ENCODE measurements at places on chromosomes 13 and 19.

DNA sequence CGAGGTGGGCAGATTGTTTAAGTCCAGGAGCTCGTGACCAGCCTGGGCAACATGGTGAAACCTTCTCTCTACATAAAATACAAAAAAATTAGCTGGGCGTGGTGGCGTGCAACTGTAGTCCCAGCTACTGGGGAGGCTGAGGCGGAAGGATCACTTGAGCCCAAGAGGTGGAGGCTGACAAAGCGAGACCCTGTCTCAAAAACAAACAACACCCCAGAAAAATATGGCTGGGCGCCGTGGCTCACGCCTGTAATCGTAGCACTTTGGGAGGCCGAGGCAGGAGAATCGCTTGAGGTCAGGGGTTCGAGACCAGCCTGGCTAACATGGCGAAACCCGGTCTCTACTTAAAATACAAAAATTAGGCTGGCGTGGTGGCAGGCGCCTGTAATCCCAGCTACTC lies 3.4 kb upstream of the HNRNPL start:
- DNase-seq: no peak

GRCh38 chr19:56147307-56147706 lies 6.2 kb downstream of the ZNF444 start:
- DNase-seq: no peak

GRCh38 chr19:48629599-48630295 lies 7.4 kb downstream of the DBP start:
- no peak for DNase-seq

GRCh38 chr13:81686877-81687276 lies 1346.0 kb upstream of the SPRY2 start:
- DNase-seq: no peak

DNA sequence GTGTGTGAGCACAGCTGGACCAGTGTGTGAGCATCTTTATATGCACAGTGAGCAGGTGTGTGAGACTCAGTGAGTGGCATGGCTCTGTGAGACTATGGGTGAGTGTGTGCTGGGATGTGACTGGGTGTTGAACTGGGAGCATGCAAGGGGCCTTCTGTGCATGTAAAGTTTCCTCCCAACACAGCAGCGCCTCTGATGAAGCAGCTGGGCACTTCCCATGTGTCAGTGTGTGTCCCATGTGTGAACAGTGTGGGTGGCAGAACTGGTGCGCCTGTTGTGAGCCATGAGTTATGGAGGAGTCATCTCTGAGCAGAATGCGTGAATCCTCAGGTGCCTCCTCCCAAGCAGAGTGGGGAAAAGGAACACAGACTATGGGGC lies 24.1 kb downstream of the LGALS16 start:
- peak; percentile 10 for DNase-seq

- DNase-seq: no peak
Observed at GRCh38 chr19:11073568-11073967, 15.7 kb upstream of the LDLR start.

DNA sequence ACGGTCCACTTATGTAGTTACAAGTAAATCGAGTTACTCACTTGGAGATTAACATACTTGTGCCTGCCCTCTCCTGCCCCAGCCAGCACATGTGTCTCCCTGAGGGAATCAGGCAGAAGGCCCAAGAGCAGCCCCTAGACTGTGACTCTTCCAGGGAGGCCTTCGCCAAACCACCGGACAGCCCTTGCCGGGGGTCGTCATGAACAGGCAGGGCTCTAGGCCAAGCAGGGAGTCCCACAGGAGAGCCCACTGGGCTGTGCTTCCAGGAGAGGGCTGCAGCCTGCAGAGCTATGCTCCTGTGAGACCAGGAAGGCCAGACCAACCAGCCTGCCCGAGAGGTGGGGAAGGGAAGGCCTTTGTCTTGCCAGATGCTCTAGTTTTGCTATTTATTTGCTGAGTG lies 283.3 kb downstream of the FOXO1 start:
- DNase-seq: no peak

DNA sequence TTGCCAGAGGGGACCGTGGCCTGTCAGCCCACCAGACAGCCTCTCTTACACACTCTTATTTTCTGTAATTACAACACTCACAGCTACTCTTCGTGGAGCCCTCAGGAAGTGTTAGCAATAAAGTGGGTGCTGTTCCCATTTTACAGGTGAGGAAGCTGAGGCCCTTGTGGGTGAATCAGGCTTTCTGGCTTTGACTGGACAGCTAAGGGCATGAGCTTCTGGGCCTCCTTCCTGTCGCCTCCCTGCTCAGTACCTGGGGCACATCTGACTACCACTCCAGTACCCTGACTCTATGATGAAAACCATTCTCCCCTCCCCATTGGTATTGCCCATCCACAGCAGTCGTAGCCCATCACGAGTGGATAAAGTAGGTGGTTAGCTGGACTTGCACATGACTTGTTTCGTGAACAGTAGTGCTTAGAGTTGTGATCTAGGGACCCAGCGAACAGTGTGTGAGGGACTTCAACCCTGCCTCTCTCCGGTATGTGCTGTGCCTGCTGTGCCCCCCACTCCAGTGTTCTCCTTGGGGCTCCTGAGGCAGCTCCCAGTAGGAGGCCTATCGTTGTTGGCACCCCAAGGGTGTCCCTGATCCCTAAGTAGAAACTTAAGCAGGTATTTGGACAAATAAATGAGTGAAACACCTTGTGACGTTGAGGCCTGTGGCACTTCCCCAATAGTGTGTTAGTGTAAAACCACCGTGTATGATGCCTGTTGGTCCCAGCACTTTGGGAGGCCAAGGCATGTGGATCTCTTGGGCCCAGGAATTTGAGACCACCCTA lies 38.6 kb downstream of the GATAD2A start:
- DNase-seq: no peak

DNA sequence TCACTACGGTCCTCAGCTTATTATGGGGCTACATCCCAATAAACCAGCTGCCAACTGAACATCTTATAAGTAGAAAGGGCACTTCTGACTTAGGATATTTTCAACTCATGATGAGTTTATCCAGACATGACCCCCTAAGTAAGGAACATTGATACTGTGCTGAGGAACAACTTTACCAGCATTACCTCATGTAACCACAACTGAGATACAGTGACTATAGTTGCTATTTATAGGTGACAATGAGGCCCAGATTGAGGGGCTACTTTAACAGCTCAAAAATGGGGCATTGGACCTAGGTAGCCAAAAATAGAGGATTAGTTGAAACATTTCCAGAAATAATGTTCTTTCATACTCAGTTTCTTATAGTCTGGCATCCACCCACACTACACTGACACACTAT lies 26.8 kb downstream of the SKA3 start:
- no peak for DNase-seq

GRCh38 chr13:47036294-47037008 lies 139.6 kb upstream of the HTR2A start:
- no peak for DNase-seq

DNA sequence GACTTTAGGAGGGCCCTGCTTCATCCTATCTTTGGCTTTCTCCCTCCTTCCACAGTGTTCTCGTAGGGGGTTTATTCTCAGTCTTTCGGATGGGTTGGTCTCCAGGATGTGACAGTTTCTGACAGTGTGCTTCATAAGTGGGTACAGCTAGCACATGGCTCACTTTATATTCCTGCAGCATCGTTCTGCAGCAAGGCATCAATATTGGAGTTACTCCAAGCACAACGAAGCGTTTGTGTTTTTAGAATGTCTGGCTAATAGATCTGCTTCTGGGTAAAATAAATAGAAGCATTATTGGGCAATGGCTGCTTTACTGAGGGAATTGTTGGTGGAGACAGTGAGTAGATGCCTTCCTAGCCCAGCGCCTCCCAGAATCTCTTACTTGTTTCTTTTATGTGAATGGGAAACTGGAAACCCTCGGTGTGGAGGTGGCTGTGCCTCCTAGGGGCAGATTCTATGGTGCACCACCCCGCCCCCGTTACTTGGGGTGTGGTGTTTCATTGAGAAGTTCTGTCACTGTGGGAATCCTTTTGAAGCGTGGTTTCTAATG lies 2.0 kb downstream of the FARP1 start:
- no peak for DNase-seq

DNA sequence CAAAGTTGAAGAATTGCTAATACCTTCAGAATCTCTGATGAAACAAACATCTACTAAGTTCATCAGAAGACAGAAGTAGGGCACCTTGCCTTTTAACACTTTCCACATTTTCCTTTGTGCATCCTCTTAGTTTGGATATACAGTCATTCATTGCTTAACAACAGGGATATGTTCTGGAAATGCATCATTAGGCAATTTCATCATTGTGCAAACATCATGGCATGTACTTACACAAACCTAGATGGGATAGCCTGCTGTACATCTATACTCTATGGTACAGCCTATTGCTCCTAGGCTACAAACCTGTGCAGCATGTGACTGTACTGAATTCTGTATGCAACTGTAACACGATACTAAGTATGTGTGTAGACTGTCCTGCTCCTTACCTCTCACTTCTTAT lies 169.8 kb downstream of the SUCLA2 start:
- no peak for DNase-seq

DNA sequence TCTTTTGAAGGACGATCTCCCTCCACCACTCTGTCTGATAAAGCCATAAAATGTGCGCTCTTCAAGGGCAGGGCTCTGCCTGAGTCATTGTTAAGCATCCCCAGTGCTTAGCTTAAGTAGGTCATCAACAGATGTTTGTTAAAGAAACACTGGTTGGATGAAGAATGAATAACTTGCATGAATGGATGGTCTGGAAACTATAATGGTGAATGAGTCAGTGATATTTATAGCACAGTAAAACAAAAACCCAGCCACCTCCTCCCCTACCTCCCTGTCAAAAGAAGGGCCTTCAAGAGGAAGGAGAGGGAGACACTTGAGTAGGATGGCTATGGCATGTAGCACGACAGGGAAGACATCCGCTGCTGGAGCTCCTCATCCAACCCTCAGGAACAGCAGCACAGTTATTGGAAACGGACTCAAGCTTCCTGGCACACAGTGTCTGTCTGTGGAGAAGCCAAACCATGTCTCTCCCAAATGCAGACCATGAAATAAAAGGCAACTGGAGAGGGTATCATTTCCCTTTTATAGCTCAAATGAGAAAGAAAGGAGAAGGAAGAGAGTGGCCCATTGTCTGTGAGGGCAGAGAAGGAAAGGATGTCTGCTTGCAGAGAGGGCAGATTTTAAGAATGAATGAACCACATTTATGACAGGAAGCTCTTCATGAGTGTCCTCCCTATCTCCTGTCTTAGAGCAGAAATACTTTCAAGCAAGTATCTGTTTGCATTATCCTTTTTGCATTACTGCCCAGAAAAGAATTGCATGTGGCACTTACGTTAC lies 183.5 kb upstream of the UBL3 start:
- DNase-seq: no peak

DNA sequence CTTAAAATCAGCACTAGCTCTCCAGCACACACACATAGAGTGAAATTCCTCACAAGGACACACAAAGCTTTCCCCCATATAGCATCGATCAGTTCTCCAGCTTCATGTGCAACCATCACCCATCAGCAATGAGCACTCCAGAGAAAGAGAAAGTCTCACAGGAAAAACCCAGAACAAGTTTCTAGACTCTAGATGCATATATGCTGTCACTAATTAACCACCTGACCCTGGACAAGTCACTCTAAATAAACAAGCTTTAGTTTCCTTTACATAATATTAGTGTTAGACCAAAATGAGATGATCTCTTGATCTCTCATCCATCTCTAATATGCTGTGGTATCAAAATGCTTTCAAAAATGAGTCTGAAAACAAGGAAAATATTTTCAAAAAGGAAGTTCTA lies 81.2 kb downstream of the TBC1D4 start:
- DNase-seq: no peak

All from activated T-cell treated with anti-CD3 and anti-CD28 coated beads for 4 hours (primary cell).